Activated naive CD4-positive, alpha-beta T cell treated with anti-CD3 and anti-CD28 coated beads, Interleukin-2, amount 50 U/mL, for 72 hours (primary cell): ENCODE measurements at places on chromosomes 16 and 17. TPM values are rescaled to one million over a fixed set of nuclear protein-coding genes. Genes with fewer than 3 reads are reported as not detected.

DNA sequence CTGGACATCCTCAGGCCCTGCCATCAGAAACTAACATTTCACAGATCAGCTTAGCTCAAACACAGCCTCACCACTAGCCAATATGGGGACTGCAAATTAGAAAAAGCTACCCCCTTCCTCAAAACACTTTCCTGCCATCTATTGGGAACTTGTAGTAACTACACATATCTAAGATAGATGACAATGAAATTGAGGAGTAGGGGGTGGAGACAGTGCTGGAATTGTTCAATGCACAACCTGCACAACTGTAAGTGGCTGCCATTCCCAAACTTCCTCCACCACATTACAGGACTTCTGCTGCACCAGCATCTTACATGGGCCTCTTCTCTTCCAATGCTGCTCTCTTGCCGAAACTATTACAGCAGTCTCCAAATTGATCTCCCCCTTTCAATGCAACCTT, 21.9 kb downstream of the AIPL1 start:
- no peak for DNase-seq

- DNase-seq: peak; percentile 11
Measured at GRCh38 chr16:68902003-68902968, 59.0 kb downstream of the TANGO6 start.

DNA sequence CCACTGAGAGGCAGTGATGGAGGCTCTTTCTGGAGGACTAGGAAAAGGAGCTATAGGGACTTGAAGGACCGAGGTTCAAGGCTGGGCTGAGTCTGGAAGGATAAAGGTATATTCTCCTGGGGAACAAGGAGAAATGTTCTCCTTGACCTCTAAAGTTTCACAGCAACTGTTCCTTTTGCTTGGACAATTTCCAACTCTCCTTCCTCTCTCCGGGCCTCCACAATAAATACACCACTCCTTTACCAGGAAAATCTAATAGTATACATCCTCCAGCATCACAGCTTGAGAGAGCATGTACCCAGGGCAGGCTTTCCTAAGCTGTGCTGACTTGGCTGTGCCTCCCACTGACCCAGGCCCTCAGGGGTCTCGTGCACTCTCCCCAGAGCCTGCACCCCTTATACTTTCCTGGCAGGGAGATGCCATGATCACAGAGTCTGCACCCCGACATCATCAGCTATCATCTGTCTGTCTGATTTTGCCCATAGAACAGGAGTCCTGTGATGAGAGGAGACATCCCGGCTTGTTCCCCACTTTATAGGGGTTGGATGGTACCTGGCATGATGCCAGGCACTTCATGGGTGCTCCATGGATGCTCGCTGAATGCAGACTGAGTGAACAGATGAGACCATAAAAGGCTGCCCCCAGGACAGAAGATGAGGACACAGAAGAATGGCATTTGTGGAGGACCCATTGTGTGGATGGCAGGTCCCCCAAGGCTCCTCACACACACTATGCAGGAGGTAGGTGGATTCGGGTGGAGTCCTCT, 582.6 kb upstream of the CDH5 start:
- DNase-seq: no peak

The MARCHF10 gene
- not detected for total RNA-seq

The RTN4RL1 gene
- 0.07 TPM for total RNA-seq

The ARHGDIG gene
- total RNA-seq: not detected

GRCh38 chr16:79482011-79482410, 118.5 kb downstream of the MAF start:
- no peak for DNase-seq

The TP53TG3C gene
- total RNA-seq: not detected

- DNase-seq: peak; percentile 57
Measured at GRCh38 chr16:15961060-15961511, 11.7 kb downstream of the ABCC1 start.

DNA sequence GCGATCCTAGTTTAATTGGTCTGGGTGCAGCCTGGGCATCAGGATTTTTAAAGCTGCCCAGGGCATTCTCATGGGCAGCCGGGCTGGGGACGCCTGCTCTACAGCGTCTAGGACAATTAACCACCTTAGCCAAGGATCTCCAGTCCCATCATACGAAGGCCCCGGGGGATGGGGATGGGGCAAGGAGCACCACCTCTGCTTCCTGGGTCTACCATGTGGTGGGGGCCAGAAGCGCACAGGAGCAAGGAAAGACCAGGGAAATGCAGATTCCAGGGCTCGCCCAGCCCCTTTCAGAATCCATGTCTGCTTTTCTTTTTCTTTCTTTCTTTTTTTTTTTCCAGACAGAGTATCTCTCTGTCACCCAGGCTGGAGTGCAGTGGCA, 29.3 kb downstream of the TBC1D16 start:
- DNase-seq: no peak

The NPIPB13 gene
- 16.4 TPM for total RNA-seq

The CFAP97D1 gene
- not detected for total RNA-seq

DNA sequence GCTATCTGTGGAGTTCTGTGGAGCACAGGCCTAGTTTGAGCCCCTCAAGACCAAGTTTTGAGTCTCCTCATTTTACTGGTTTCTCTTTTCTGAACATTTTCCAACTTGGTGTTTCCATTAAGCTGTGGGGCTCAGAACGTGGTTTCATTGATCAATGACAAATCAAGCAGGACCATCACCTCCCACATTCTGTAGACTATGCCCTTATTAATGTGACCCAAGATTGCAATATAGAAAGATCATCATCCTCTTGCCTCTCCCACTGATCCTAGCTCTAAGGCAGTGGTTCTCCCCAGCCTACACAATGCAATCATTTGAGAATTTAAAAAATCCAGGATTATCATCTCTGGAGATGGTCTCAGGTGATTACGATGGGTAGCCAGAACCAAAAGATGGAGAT, 15.8 kb upstream of the OSGIN1 start:
- DNase-seq: no peak

- DNase-seq: no peak
Measured at GRCh38 chr17:72719206-72719577, 373.3 kb downstream of the SLC39A11 start.

The FBXO39 gene
- 0.37 TPM for total RNA-seq

The PLA2G10 gene
- total RNA-seq: not detected

The SLC12A3 gene
- not detected for total RNA-seq

The RCVRN gene
- not detected for total RNA-seq

DNA sequence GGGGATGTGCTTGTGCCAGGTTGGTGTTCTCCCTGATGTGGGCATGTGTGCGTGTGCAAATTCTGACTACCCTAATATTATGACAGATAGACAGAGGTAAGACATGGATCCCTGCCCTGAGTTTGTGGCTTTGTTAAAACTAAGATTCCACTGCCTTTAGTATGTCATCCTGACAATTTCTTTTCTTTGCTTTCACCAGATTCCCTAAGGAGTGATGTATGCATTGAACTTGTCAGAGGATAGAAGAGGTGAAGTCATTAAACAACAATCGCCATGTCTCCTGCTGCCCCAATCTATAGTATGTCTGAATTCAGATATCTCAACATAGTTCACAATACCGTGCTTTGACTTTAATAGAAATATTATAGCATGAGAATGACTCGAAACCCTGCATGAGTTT, 137.1 kb upstream of the ELAC2 start:
- no peak for DNase-seq

The CD300LB gene
- total RNA-seq: not detected

- no peak for DNase-seq
Measured at GRCh38 chr17:44633998-44634397, 22.3 kb upstream of the MEIOC start.

The CCL1 gene
- total RNA-seq: not detected

- peak; percentile 86 for DNase-seq
Measured at GRCh38 chr16:89201439-89202377, 1.4 kb upstream of the SLC22A31 start.

DNA sequence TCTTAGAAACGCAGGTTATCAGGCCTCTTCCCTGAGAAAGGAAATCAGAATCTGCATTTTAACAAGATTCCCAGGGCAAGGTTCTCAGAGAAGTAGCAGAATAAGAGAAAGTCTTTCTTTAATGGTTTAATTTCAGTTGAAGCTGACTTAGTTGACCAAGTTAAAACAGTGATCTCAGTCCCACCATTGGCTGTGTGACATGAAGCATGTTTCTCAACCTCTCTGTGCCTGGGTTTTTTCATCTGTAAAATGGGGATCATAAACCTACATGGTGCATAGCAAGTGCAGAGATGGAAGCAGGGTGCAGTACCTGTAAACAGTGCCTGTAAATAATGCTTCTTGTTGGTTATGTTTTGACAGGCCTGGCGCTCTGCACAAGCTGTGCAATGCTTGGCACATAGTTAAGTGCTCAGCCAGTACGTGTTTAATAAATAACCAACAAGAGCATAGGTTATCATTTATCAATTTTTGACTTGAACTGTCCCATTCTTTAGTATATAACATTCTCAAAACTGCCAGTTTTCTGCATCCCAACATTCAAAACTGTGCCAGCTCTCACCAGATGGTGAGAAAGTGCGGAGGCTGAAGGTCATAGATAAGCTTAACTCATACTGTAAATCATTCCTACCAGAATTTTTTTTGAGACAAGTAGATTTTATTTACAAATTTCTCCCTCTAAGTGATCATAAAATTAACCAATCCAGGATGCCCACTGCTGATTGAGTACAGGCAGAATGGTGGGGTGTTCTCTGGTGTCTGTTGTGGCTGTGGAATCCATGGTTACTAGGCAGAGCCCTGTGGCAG, 6.9 kb downstream of the C17orf67 start:
- no peak for DNase-seq

GRCh38 chr16:12236589-12236988, 260.1 kb downstream of the SNX29 start:
- DNase-seq: no peak

The NPIPA2 gene
- 4.1 TPM for total RNA-seq

The CHST4 gene
- total RNA-seq: not detected

The CCDC92B gene
- total RNA-seq: 0.10 TPM

DNA sequence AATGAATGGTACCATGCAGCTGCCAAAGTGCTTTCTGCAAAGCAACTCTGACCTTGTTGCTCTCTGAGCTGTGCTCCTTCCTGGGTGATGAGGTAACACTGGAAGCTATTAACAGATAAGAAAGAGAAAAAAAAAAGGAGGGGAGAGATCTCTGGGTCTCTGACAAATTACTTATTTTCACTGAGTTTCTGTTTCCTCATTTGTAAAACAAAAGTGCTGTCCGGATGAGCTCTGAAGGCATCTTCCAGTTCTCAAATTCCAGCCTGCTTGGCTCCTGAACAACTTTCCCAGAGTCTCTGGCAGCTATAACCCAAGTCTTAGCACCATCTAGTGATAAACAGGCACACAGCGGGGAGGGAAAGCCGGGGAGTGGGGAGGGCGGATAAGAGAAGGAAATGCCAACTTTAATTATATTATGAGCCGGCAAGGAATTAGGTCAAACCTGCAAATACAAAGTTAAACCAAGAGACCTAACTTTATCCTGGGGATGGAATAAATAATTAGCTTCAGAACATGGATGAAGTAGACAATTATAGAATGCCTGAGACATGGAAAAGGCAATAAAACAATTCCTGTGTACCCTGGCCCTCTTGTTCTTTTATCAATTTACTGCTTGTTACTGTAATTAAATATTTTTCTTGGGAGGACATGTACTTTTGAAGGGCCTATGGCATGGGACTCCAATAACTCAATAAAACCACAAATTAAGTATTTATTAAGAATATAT, 61.3 kb upstream of the KIFC3 start:
- no peak for DNase-seq

- no peak for DNase-seq
Measured at GRCh38 chr16:53848277-53848942, 144.5 kb downstream of the FTO start.

- DNase-seq: no peak
Measured at GRCh38 chr17:6772016-6772415, 4.0 kb upstream of the FBXO39 start.

GRCh38 chr17:37744961-37745800, at the start of gene HNF1B:
Gene HNF1B, minus strand, starts transcription at chr17:37745059. Its CDS starts 175 bp downstream, at chr17:37744884.
- DNase-seq: no peak

DNA sequence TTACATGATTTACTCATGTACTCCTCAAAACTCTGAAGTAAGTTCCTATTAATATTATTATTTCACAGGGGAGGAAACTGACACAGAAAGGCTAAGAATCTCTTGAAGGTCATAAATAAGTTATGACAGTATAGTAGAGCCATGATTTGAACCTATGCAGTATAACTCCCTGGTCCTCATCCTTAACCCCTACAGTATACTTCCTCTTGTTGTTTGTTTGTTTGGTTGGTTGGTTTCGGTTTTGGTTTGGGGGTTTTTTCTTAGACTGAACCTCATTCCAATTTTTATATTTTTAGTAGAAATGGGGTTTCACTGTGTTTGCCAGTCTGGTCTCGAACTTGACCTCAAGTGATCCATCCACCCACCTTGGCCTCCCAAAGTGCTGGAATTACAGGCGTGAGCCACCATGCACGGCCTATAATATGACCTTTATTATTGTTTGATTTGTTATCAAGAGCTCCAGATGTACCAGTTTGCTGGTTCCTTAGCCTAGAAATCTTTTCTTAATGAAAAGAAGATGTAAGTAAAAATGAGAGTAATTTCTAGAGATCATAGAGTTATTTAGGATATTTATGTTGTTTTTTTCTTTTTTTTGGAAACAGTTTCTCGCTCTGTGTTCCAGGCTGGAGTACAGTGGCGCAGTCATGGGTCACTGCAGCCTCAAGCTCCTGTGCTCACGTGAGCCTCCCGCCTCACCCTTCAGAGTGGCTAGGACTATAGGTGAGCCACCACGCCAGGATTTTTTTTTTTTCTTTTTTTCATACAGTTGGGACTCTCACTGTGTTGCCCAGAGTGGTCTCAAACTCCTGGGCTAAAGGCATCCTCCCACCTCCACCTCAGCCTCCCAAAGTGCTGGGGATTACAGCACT, 4.8 kb downstream of the PRR11 start:
- DNase-seq: no peak

The SCIMP gene
- total RNA-seq: 0.14 TPM

DNA sequence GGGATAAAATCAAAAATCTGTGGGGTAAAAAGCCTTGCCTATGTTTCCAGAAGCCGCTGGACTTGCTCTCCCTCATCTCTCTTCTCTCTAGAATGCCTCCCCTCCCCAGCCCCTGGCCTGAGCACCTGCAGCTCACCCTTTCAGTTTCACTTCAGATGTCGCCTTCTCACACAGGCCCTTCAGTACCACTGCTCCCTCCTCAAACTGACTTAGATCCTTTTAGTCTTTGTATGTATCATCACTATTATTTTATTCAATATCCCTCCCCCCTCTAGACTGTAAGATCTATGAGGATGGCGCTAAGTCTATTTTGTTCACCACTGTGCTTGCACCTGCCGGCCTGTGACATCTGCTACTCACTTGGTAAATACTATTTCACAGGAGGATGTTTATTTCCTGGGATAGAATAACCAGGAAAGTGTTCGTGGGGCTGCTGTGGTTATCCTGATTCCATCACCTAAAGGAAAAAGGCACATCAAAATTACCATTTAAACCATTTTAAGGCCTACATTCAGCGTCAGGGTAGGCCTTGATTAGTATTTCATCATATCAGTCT, 122.3 kb downstream of the MRTFB start:
- DNase-seq: no peak

The KRTAP4-6 gene
- total RNA-seq: not detected
